Pancreas (tissue), 10 donors: ENCODE measurements at places on chromosomes 6 and 20. TPM values are rescaled to one million over a fixed set of nuclear protein-coding genes. Genes with fewer than 3 reads are reported as not detected.

The GSTA2 gene
- polyA plus RNA-seq: 30.4 TPM

The FRMD1 gene
- 0.02 TPM for polyA plus RNA-seq

The VSX1 gene
- polyA plus RNA-seq: 0.77 TPM

The MSH5 gene
- 17.4 TPM for polyA plus RNA-seq

The GPLD1 gene
- polyA plus RNA-seq: 0.27 TPM

The SLA2 gene
- polyA plus RNA-seq: 0.19 TPM

The ARID1B gene
- 16.2 TPM for polyA plus RNA-seq

The GABRR1 gene
- polyA plus RNA-seq: not detected

The CST9L gene
- polyA plus RNA-seq: not detected

The CHRNA4 gene
- not detected for polyA plus RNA-seq

The LY86 gene
- polyA plus RNA-seq: 0.59 TPM

The MYLK4 gene
- 0.27 TPM for polyA plus RNA-seq

The TAAR9 gene
- not detected for polyA plus RNA-seq

The PLA2G7 gene
- polyA plus RNA-seq: 0.16 TPM
